ENCODE measurements at places on chromosomes 3 and 15. TPM values are rescaled to one million over a fixed set of nuclear protein-coding genes. Genes with fewer than 3 reads are reported as not detected.

GRCh38 chr15:93414576-93415231 lies 325.7 kb upstream of the RGMA start:
- no peak for DNase-seq

GRCh38 chr3:31405515-31405914 lies 127.2 kb upstream of the STT3B start:
- DNase-seq: no peak

GRCh38 chr15:31503758-31504461 lies 177.3 kb downstream of the KLF13 start:
- no peak for DNase-seq

The LMAN1L gene
- polyA plus RNA-seq: not detected

DNA sequence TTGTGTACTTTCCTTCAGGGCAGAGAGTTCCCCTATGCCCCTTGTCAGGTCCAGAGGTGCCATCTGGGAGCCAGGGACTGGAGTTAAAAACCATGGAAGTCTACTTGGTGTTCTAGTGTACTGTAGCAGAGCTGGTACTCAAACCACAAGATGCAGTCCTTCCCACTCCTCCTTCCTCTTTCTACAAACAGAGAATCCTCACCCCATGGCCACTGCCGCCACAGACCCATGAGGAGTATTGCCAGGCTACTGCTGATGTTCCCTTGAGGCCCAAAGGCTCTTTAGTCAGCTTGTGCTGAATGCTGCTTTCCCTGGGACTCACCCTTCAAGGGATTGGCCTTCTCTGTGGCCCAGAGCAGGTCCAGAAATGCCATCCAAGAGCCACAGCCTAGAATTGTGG lies 229.2 kb upstream of the ZPLD1 start:
- no peak for DNase-seq

DNA sequence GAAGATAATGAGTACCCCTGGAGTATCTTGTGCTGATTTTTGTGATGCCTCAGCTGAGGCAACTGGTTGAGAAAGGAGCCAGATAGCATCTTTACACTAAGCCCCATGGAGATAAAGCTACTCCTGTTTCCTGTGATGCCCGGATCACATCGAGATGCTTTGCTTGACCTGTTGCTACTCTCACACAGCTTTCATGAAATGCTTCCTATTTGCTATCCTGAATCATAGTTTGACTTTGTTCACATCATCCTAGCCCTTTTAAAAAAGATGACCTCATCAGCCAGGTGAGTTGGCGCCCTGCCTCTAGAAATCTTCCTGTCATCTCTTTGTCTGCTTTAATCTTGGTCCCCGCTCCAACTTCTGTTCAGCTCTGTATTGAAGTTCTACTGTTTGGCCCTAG lies 409.6 kb upstream of the TBL1XR1 start:
- DNase-seq: no peak

- DNase-seq: no peak
These were observed 3.6 kb upstream of the GLCE start for GRCh38 chr15:69156736-69157381.

The C3orf18 gene
- polyA plus RNA-seq: 10.0 TPM

DNA sequence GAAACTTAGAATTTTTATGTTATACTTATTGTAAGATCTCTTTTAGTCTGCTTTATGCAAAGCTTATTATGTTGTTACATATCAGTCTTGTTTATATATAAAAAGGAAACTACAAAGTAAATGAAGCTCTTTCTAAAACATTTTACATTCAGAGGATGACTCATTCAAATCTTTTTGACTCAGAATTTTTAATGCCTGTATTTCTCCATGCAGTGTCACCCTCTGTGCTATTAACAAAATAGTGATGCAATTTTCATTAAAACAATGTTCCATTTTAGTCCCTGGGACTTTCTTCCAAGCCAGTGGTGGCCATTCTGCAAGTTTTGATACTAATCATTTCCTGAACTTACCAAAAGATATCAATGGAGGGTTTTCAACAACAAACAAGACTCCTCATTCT lies 216.1 kb downstream of the NAALADL2 start:
- DNase-seq: no peak

DNA sequence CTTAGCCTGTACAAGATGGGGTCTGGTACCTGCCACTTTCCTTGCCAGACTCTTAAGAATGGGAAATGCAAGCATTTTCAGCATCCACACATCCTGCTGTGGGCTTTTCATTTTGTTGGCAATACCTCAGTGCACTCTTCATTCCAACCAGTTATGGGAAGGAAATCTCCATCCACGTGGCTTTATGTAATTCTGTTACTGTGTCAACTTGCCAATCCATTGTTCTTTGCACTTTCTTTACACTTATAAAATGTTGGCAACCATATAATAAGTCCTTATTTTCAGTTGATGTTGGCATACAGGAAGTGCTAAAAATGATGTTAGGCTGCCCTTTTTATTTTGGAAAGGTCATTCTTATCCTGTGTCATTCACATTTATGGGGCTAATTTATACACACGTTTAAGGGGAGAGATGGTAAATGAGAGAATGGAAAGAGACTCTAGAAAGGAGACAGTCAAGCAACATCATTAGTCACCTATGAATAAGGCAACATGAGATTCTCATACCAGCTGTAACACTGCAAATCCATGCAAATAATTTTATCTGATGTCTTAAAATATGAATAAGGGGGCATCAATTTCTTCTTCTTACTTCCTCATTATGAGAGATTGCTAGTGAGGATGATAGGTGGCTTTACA lies 238.7 kb downstream of the CHST2 start:
- DNase-seq: no peak

GRCh38 chr15:68278595-68279405 lies 1.3 kb downstream of the FEM1B start:
- no peak for DNase-seq

- DNase-seq: no peak
These were observed 1.1 kb downstream of the TM4SF18 start for GRCh38 chr3:149332227-149332765.

- no peak for DNase-seq
These were observed 57.7 kb downstream of the PRTG start for GRCh38 chr15:55685286-55685685.

- no peak for DNase-seq
These were observed 749.5 kb downstream of the ROBO1 start for GRCh38 chr3:79018265-79018664.

Measured in AG04450 (cell line).